ENCODE measurements at places on chromosomes 1 and 21. TPM values are rescaled to one million over a fixed set of nuclear protein-coding genes. Genes with fewer than 3 reads are reported as not detected.

- DNase-seq: no peak
Observed at GRCh38 chr1:96651517-96651916, 70.1 kb upstream of the PTBP2 start.

DNA sequence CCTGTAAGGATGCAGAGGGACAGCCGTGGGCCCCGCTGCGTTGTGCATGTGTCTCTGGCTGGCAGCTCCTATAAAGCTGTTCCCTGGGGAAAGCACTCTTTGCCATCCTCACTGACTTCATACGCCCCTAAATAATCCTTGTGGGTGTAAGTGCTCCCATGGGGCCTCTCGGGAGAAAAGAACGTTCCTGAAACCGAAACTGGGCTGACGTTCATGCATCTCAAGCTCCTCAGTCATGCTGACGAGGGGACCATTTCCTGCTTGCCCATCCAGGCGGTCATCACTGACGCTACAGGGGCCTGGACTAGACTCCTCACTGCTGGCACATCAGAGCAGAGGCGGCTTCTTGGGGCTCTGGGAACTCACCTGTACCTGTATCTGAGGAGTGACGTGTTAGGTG lies 73.1 kb upstream of the USP24 start:
- DNase-seq: no peak

DNA sequence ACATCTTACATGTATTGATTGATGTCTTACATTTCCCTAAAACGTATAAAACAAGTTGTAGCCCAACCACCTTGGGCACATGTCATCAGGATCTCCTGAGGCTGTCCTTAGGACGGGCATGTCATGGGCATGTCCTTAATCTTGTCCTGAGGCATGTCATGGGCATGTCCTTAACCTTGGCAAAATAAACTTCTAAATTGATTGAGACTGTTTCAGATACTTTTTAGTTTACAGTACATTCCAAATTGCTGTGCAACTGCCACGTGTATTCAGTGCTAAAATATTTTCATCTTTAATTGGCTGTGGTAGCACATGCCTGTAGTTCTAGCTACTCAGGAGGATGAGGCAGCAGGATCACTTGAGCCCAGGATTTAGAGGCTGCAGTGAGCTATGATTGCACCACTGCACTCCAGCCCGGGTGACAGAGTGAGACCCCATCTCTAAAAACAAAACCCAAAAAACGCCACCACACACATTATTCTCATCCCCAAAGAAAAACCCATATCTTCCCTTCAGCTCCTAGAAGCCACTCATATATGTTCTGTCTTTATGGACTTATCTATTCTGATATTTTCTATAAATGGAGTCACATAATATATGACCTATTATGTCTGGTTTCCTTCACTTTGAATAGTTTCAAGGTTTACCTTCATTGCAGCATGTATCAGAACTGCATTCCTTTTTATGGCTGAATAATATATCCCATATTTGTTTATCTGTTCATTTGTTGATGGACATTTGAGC lies 96.0 kb upstream of the BTG3 start:
- no peak for DNase-seq

- DNase-seq: no peak
Observed at GRCh38 chr1:76463849-76464248, 389.3 kb downstream of the ST6GALNAC3 start.

- DNase-seq: no peak
Observed at GRCh38 chr1:66606362-66607065, 72.6 kb downstream of the SGIP1 start.

SYNC gene
- 48.6 TPM for polyA plus RNA-seq

DNA sequence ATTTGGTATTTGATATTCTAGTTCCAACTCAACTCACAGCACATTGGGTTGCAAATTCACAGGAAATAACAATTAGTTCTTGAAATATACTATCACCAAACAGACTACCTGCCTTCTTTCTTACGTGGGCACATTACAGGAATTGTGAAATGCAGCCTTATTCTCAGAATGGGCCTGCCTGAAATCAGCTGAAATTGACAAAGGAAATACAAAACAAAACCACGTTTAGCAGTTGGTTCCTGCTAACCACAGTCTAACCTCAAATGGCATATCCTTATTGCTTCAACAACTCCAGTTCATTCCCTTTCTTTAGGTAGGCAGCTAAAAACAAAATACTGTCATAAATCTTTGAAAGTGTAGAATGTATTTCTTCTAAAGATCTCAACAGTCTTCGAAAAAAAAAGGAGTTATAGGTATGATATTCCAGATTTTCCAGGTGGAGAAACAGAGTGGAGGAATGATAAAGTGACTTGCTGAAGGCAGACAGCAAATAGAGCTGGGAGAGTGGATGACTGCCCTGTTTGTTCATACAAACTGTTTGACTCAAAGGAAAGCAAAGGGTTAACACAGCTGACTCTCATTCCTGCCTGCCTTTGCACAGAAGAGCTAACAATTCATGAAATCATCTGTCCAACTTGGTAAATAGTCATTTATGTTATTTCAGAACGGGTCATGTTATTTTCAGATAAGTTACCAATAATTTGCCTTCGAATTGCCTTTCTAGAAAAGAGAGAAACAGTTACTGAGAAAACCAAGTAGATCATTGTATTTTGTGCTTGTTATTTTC lies 1.6 kb upstream of the GREM2 start:
- no peak for DNase-seq

DNA sequence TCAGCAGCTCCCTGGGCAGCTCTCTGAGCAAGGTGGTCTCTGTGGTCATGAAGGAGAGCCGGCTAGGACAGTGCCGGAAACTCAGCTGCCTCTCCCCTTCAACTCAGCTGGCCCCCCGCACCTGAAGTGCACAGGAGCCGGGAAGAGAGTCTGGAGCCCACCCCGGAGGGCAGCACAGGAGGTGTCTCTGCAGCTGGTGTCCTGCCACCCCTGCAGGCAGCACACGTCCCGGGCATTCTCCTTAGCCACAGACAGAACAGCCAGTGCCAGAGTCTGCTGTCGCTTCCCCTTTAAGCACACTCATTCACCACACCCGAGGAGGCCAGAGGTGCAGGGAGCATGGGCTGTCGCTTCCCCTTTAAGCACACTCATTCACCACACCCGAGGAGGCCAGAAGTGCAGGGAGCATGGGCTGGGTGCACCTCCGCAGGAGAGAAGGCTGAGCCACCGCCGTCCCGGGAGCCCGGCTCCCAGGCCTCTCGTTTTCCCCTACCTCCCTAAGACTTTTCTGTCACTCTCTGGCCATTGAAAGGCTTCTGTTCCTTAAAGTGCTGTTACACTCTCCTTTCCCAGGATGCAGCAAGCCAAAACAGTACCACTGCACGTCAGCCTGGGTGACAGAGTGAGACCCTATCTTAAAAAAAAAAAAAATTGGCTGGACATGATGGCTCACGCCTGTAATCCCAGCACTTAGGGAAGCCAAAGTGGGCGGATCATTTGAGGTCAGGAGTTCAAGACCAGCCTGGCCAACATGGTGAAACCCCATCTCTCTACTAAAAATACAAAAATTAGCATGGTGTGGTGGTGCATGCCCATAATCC lies 16.9 kb upstream of the SAMD11 start:
- no peak for DNase-seq

DNA sequence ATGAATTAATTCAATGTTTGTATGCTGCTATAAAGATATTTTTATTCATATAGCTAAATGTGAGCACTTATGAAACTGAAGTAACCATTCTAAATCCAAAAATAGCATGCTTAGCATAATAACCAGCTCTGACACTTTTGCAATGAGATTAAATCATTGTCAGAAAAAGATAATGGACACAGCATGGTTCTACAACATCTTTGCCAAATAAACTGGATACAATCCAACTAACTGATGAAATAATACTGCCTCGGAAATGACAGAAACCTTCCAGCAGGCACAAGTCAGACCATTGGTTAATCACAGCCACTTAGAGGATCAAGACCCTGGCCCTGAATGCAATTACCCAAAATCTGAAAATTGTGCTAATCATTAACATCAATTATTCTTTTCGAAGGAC lies 592.7 kb upstream of the ADGRL4 start:
- DNase-seq: no peak

DNA sequence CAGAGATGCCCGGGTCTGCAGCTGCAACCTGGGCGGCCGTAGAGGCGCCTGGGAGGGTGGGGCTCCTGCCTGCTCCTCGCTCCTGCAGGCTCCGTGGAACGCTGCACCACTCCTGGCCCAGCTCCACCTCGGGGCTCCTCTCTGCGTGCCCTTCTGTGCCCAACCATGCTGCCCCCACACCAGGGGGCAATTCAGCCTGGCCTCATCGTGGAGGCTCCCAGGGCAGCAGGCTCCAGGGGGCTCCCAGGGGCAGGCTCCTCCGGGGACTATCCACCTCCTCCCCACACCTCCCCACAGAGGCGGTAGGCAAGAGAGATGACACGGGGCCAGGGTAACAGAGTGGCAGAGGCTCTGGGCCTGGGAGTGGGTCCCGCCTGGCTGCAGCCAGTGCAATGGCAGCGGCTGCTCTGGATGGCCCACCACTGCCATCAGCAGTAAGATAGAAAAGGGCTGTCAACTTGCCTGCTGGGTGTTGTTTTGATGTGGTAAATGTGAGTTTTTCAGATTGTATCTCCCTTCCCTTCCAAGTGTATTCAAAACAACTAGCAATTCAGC lies 22.4 kb upstream of the LRRC8C start:
- DNase-seq: no peak

DNA sequence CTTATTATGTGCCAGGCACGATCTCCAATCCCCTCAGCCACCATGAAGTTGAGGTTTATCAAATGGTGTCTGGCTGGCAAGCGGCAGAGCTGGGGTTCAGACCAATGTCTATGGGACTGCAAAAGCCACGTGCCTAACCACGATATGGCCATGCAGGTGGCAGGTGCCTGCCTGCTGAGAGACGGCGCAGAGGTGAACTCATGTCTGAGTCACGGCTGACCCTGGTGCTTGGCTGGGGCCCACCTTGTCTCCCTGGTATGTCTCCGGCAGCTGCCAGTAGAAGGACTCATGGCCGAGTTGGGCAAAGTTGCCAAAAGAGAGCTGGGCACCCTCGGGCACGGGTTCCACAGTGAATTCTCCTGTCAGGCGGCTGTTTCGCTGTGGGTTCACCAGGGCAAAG lies 59.9 kb downstream of the LDLRAD2 start:
- no peak for DNase-seq

DNA sequence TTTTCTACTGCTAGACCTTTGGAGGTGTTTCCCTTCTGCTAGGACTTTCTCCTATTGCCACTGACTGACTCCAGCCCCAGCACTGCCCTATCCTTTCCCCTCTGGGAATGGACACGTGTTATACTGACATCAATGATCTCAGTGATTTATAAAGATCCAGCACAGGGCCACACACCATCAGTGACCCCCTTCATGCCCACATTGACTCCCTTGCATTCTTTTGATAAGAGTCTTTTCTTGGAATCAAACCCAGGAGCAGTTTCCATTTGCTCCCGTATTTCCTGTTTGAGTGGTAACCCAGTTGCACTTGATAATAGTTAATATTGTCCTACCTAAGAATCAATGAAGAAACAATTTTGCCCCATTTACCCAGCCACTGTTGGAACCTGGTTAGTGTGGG lies 501.0 kb upstream of the USP24 start:
- DNase-seq: no peak

LCK gene
- 0.35 TPM for polyA plus RNA-seq

DNA sequence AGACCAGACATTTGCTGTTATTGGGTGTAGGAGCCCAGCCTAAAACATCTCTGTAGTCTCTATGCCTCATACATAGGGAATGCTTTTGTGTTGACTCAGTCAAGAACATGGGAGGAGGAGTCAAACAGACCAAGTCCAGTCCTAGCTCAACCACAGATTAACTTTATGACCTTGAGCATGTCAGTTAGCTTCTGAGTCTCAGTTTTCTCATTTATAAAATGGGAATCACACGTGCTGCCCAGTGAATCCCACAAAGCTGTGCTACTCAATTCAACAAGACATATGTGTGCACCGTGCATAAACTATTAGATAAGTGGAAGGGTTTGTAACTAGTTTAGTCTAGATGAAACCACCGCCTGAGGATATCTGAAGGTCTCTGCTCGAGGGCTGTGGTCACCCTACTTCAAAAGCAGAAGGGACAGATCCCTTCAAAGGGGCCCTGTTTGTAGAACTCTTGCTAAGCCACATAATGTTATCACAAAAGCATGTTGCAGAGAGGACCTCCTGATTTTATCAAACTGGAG lies 109.5 kb upstream of the NFIA start:
- DNase-seq: no peak

- DNase-seq: no peak
Observed at GRCh38 chr1:39086386-39086785, 60.2 kb downstream of the NDUFS5 start.

GRCh38 chr1:34885405-34886247 lies 26.1 kb upstream of the SMIM12 start:
- no peak for DNase-seq

OR10J4 gene
- polyA plus RNA-seq: not detected

C1orf210 gene
- polyA plus RNA-seq: not detected

DNA sequence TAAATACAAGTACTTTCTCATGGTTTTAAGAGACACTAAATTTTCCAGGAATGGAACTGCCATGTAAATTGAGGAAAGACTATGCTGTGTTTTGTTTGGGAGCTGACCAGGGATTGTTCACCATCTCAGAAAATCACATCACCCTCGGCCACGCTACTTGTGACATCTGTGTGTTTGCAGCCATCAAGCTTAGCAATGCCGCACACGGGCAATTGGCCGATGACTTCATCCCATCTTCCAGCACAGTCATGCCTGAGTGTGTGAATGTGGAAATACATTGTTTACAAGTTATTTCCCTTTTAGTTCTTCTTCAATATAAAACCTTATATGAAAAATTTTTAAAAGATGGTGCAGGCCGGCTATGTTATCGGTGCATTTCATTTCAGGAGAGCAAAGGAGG lies 121.6 kb downstream of the GLIS1 start:
- no peak for DNase-seq

CHIA gene
- not detected for polyA plus RNA-seq

GRCh38 chr1:3125078-3125477 lies 56.1 kb downstream of the PRDM16 start:
- DNase-seq: no peak

KIF14 gene
- polyA plus RNA-seq: 2.5 TPM

DNA sequence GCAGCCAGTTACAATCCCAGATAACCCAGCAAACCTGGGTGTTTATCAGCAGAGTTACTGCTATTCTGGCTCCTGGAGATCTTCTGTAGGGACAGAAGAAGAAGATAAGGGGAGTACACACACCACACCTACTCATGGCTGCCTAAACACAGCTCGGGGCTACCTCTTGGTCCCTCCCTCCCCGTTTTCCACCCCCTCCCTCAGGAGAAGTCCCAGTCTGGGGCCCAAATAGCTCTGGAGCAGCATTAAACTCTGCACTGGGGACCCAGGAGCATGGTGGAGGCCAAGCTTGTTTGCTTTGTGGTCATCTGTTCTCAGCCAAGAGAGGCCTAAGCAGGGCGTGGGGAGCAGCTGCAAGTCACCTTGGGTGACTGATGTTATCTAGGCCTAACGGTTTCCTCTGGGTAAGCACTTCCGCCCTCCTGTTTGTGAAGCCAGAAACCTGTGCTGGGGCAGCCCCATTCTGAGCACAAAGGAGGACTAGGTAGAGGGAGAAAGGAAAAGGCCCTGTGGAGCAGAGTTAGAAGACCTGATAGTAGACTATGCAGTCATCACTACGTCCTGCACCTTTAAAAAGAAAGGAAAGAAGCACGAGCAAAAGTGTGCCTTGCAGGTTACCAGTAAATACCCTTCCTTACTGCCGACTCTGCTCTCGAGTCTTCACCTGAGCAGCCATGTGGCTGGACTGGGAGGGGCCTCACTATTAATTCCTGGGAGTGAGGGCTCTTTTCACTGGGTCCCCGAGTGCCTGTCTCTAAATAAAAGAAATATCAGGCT lies 2.0 kb upstream of the RCSD1 start:
- no peak for DNase-seq

Data from forelimb muscle (tissue), 1 donor.